ENCODE measurements at places on chromosomes 13 and 19. TPM values are rescaled to one million over a fixed set of nuclear protein-coding genes. Genes with fewer than 3 reads are reported as not detected.

The GPR18 gene
- total RNA-seq = not detected

The CATSPERD gene
- not detected for total RNA-seq

The DCLK1 gene
- 5.2 TPM for total RNA-seq

The ERICH4 gene
- not detected for total RNA-seq

The LHB gene
- not detected for total RNA-seq

The PRR12 gene
- total RNA-seq = 3.4 TPM

The U2AF1L4 gene
- 13.3 TPM for total RNA-seq

The TMC4 gene
- not detected for total RNA-seq

The PSG7 gene
- total RNA-seq = not detected

The KIR2DL1 gene
- total RNA-seq = not detected

The F2RL3 gene
- total RNA-seq = not detected

The CADM4 gene
- 1.5 TPM for total RNA-seq

The ZNF431 gene
- total RNA-seq = 7.2 TPM

The KHSRP gene
- total RNA-seq = 207 TPM

The TPTE2 gene
- not detected for total RNA-seq

The PCP2 gene
- not detected for total RNA-seq

The VSTM2B gene
- not detected for total RNA-seq
